ENCODE measurements at places on chromosomes 5 and 9. TPM values are rescaled to one million over a fixed set of nuclear protein-coding genes. Genes with fewer than 3 reads are reported as not detected.

CCL27 gene
- 0.78 TPM for polyA plus RNA-seq

MRPS27 gene
- 48.3 TPM for polyA plus RNA-seq

ACOT12 gene
- 0.20 TPM for polyA plus RNA-seq

TRIM14 gene
- 0.75 TPM for polyA plus RNA-seq

DNA sequence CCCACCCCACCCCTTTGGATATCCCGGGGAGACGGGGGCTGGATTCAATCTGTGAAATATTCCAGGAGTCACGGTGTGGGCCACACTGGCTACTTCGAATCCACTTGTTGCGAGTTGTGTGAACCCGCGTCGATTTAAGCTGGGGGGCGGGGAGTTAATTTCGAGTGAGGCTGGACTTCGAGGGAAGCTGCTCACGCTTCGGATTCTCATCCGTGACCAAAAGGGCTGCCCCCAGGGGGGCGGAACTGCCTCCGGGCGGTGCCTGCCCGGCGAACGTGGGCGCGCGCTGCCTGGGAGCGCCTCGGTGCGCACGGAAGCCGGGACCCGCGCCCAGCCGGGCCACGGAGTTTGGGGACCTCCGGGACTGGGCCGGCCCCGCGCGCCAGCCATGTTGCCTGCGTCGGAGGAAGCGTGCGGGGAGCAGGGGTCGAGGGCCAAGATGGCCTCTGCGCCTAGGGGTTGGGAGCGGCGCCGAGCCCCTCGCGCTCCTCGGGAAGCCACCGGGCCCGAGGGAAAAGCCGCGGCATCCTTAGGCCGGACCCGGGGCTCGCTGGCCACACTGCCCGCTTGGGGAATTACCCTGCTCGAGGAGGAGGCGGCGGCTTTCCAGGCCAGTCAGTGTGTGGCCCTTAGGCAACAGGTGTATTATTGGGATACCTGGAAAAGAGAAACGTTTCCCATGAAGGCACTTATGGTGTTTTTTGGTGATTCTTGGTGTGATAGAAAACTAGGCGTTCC, 975 bp downstream of the OCLN start:
- DNase-seq, result no peak

GRCh38 chr5:126878634-126879033, 101.7 kb downstream of the LMNB1 start:
- DNase-seq, result no peak

DNA sequence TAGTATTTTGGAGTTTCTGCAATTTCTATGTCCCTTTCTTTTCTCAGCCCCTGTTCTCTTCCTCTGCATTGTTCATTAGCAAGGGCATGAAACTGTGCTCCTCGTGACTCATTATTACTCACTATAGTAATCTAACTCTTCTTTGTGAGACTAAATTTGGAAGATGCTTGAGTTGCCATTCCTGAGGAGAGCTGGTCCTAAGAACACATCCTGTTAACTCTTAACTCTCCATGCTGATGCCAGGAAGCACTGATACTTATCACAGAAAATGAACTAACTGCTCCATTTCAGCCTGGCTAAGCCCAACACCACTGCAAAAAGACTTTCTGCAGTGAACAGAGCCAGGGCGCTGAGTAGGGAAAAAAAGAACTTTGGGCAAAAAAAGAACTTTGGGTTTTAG, 10.6 kb upstream of the CSNK1A1 start:
- DNase-seq, result peak; percentile 88

- DNase-seq, result peak; percentile 88
Measured at GRCh38 chr5:89728750-89729149, 680.8 kb downstream of the CETN3 start.

GRCh38 chr9:116966199-116966598, 279.1 kb downstream of the TRIM32 start:
- no peak for DNase-seq

GRCh38 chr5:138911441-138911840, 36.3 kb upstream of the LRRTM2 start:
- DNase-seq, result no peak

Data from muscle of back (tissue), 13 donors.